GM23248 (cell line): ENCODE measurements at places on chromosomes 12 and 14.

DNA sequence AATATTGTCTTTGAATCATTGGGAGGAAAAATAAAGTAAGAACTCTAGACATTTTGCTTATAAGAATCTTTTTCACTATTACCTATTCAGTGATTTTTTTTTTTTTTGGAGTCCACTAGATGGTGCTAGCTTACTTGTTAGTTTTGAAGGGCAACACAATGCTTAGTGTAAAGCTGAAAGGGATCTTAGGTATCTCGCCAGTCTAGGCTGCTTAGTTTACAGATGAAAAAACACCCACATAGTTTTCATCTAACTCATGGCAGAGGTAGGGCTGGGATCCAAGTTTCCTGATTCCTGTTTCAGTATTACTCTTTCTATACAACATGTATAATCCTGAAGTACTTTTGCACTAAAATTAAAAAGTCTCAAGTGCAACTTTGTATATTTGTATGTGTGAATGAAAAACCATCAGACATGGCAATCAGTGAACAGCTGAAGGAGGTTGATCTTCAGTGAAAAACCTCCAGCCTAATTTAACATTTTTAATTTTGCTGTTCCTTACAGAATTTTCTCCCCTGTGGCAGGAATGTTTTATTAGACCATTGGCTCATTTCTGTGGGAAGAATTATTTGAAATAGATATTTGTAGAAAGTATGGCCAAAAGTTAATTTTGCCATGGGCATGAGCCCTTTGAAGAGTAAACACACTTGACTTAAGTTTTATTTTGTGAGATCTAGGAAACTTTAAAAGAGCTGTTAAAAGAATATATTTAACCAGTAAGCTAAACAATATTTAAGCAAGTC, 40.7 kb downstream of the LRRIQ1 start:
- DNase-seq, result peak; percentile 88

DNA sequence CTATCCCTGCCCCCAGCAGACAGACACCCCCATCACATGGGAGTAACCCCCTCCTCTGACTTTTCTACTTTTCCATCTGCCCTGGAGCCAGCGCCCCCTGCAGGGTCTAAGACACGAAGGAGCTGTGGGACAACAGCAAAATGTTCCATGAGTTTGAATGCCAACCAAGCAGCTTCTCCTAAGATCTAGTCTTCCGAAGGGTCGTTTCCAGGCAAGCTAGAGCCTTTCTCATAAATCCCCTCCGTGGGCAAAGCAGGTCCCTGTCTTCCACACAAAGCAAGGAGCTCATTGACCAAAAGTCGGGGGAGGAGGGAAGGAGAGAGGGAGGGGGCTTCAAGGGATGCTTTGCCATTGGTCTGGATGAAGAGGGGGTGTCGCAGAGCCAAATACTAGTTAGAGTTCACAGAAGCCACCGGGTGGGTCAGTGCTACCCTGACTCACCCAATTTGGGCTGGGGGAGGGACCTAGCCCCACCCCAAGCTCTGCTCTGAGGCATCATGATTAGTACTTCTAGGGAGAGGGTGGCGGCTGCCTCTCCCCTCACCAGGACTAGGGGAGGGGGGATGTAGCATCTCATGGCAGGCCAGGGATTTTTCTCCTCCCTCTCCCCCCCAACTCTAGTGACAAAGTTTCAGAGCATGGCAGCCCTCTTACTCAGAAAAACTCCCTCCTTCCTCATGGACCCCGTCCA, 1.6 kb downstream of the MSI1 start:
- peak; percentile 31 for DNase-seq

DNA sequence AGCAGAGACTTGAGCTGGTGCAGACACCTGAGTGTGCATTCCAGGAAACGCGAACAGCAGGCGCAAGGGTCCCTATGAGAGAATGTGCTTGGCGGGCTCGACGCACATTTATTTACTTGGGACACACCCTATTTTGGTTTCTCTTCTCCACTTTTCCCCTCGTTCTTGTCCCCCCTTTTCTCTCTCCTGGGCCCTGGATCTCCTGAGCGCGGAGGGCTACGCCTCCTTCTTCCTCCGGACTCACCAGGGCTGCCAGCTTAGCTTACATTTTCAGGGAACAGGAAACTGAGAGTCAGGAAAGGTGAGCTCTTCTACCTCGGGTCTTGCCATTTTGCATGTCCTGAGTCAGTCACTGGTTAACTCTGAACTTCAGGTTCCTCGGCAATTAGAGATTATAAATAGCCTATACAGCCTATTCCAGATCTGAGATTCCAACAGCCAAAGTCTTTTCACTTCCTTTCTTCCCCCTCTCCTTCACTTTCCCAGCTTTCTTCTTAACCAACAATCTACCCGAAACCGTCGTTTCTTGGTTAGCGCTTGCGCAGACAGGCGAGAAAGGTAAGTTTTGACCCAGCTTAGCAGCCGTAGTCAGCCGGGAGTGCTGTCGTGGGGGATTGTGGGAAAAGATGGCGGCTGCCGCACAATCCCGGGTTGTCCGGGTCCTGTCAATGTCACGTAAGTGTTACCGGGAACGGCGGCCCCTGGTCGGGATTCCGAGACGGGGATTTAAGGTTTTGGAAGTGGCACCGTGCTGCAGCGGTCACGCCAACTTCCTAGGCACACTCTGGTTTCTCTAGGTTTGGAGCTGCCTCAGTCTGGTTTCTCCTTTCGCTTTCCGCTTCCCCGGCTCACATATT, at the start of the genes AKAP3 and NDUFA9:
AKAP3 (minus strand) TSS at position 551 of the 857 bp plus-strand sequence. CDS start 10,855 bp downstream, outside the sequence.
NDUFA9 (plus strand) TSS at position 614 of the 857 bp plus-strand sequence; CDS start at position 627, 13 bp downstream.
- peak; percentile 92 for DNase-seq

GRCh38 chr14:84445486-84445885, 1084.5 kb upstream of the FLRT2 start:
- no peak for DNase-seq

- no peak for DNase-seq
Observed at GRCh38 chr14:53228966-53229365, 75.8 kb upstream of the DDHD1 start.

GRCh38 chr12:103973909-103974308, 8.2 kb downstream of the TDG start:
- DNase-seq, result no peak

DNA sequence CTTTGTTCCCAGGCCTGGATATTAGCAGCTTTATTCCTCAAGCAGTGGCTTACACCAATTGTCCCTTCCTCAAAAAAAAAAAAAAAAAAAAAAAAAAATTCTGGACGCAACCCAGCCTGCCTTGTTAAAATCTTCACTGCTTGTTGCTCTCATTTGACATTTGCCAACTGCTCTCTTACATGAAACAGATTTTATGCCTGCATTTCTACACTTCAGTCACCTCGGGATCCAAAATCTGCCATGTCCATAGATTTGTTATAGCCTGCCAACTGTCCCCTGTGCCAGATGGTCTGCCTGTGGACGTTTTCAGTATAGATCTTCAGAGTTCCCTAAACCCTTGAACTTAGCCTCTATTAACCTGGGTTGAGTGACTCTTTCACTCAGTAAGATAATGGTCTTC, 651.5 kb downstream of the FSCB start:
- no peak for DNase-seq

- peak; percentile 69 for DNase-seq
Observed at GRCh38 chr12:109714141-109714912, 702 bp downstream of the FAM222A start.

GRCh38 chr12:80717856-80718255, 1.1 kb downstream of the MYF5 start:
- no peak for DNase-seq

DNA sequence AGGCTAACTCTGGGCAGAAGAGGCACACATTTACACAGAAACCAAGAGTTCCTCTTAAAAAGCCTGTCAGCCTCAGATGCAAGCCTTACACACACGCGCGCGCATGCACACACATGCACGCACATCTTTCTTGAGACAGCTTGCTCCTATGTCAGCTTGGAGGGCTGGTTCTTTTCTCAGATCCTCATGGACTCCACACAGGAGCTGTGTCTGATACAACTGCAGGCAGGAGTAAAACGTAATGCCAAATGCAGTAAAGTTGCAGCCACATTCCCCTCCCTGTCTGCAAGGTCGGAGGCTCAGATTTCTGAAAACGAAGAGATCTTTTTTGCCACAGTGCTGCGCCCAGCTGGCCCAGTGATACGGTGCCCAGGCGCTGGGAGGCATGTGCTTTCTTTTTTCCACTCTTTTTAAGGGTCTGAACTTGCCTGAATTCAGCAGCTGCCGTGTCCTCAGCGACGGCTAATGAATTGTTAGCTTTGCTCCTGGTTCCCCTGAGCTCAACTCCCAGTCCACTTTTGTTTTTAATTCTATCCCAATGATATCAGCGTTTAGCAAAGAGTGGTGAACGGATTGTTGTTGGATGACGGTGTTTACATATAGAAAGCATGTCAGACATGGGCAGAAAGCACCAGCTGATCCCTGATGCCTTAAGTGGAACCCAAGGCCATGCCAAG, 72.9 kb upstream of the FOXN3 start:
- DNase-seq, result peak; percentile 54

- peak; percentile 10 for DNase-seq
Observed at GRCh38 chr12:90999527-90999926, 5.2 kb downstream of the EPYC start.

DNA sequence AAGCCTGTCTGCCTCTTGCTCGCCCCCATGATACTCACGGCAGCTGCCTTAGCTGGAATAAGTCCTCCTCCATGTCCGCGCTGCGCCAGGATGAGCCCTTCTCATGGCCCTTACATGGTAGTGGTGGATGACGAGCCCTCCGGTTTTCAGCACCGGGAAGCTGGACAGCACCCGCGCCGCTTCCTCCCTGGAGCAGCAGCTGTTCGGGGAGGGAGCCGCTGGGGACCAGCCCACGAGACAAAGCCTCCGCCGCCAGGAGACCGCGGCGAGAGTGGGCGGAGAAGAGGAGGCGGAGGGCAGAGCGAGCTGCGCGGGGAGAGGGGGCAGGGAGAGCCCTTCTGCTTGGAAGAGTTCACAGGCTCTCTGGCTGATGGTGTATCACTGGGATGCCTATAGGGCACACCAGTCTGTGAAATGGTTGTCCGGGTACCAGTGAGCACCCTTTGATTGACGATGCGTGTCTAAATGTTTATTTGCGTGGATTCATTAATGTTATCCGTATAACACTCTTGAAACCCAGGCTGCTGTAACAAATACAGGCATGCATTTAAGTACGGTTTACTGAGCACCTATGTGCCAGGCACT, at the start of gene SVOP:
SVOP (minus strand) TSS at position 273 of the 585 bp plus-strand sequence; CDS start at position 73, 200 bp downstream.
- peak; percentile 78 for DNase-seq

GRCh38 chr12:122862872-122863701, 27.8 kb downstream of the HIP1R start:
- DNase-seq, result no peak

DNA sequence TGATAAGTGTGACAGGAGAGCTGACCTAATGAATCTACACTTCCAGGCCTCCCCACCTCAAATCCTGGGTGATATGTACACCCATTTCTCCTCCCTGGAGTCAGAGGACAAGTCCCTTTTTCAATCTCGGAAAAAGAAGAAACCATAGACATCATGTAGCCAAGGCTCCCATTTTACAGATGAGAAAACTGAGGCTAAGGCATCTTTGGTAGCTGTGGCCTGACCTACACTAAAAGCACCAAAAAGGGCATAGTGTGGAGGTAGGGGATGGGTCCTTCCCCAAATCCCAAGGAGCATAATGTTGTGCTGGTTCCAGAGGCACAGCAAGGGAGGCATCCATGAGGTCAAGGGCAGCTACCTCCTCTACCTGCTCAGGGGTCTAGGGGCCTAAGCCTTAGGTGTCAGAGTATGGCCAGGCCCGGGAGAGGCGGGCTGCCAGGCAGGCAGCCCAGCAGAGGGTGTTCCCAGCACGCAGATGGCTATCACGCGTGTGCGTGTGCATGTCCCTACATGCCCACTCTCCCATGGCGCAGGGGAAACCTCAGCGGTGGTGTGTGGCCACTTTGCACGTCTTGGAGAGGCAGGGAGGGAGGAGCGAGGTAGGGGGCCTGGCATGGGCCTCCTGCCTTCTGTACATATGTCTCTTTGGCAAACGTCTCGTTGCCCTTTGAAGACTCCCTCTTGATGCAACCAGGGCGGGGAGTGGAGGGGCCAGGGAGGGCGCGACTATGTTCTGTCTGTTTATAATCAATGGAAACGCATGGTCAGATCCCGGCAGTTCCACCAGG, 2.5 kb downstream of the PGF start:
- DNase-seq, result no peak

DNA sequence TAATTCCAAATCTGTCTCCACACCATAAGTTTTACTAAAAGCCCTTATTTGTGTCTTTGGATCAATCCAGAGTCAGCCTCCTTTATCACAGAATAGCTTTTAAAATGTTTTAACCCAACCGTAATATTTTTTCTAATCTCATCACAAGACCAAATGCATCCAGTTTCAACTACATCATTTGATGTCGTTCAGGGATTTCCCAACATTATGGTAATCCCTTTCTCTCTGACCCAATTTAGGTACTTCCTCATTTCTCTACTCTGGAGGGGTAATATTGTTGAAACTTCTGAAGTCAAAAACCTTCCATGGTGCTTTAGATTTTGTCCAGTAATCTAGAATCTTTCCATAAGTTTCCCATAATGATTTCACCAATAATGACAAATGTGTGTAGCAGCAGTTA, 596.8 kb downstream of the SOX5 start:
- DNase-seq, result no peak

DNA sequence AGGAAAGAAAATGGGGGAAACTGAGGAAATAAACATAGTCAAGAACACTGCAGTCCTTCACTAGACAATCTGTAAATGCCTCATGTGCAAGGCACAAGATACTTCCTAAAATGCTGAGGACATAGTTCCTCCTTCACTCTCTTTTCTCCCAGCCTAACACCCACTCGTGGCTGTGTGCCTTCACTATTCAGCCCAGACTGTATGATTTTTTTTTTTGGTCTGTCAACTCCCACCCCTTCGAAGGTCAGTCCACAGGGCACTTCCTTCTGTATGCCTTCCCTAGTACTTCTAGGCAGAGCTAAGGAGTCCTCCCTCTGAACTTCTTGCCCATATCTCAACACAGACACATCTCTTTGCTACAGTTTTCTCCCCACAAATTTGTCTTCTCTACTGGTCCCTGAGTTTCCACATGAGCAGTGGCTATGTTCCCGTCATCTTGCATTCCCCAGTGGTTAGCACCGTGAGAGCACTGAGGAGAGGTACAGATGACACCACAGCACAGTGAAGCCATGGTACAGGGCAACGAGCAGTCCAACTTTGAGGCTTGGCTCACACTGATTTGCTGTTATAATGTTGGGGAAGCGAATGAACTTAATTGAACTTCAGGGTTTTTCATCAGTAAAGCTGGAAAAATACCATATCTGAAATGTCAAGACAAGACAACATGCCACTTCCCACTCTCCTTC, 24.1 kb upstream of the SYCP3 start:
- DNase-seq, result no peak

GRCh38 chr12:95102916-95103671, 29.7 kb upstream of the NR2C1 start:
- peak; percentile 62 for DNase-seq

DNA sequence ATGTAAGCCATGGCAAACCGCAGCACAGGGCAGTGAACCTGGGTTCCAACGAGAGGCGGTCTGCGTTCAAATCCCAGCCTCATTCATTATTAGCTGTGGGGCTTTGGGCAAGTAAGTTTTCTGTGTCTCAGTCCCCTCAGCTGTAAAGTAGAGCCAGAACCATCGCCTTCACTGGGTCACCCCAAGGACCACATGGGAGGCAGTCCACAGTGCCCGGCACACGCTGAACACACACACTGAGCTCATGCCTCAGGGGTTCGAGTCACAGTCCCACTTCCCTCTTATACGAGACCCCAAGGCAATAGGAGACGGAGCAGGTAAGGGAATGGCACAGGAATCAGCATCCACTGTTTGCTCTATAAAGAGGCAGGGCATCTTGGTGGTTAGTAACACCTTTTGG, 19.1 kb downstream of the LRTM2 start:
- no peak for DNase-seq
